Activated T-helper 1 cell treated with Interleukin-2 at 50 U/mL for 16 hours (primary cell): ENCODE measurements at places on chromosomes 11 and 22.
A peak's percentile ranks its signal among the peaks of the same experiment; 100 is the strongest.

GRCh38 chr11:108713076-108713790 is 48.4 kb downstream of the DDX10 start:
- no peak for DNase-seq

- DNase-seq = no peak
Measured at GRCh38 chr11:100777103-100777502, 90.0 kb downstream of the ARHGAP42 start.

GRCh38 chr11:34284156-34284555 is 73.7 kb downstream of the ABTB2 start:
- no peak for DNase-seq

DNA sequence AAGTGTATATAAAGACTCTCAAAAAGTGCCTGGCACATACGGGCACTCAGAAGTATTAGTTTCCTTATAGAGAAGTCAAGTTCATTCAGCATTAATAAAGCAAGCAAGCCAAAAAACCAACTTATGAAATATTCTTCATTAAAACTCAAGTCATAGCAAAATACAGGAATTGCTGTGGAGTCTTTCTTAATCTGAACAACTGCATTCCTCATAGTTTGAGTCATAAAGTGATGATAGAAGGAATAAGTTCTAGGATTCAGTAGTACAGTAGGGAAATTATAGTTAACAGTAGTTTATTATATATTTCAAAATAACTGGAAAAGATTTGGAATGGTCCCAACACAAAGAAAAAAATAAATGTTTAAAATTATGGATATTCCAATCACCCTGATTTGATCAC is 200.3 kb downstream of the C11orf91 start:
- DNase-seq = no peak

DNA sequence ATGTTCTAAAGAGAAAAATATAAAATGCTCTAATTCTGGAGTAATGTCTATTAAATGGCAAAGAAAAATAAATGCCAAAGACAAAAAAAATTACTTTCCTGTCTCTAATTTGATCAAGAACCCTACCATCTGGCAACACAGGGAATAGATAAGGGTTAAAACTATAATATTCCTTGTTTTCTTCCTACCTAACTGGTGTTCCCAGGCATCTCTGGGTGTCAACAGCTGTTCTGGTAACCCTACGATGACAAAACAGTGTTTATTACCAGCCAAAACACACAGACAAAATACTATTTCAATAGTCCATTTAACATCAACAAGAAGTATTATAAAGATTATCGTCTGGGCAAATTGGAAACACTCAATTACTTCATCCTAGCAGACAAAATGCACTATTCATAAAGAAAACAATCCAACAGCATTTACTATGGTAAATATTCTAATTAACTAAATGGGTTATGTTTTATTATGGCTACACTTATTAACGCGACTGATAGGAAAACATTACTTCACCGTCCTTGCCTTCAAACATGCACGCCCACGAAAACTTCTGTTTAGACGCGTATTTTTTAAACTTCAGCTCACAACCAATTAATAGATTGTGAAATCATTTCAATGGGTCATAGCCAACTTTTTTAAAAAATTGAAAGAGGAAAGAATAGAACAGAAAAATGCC is 50.6 kb downstream of the LGR4 start:
- no peak for DNase-seq

DNA sequence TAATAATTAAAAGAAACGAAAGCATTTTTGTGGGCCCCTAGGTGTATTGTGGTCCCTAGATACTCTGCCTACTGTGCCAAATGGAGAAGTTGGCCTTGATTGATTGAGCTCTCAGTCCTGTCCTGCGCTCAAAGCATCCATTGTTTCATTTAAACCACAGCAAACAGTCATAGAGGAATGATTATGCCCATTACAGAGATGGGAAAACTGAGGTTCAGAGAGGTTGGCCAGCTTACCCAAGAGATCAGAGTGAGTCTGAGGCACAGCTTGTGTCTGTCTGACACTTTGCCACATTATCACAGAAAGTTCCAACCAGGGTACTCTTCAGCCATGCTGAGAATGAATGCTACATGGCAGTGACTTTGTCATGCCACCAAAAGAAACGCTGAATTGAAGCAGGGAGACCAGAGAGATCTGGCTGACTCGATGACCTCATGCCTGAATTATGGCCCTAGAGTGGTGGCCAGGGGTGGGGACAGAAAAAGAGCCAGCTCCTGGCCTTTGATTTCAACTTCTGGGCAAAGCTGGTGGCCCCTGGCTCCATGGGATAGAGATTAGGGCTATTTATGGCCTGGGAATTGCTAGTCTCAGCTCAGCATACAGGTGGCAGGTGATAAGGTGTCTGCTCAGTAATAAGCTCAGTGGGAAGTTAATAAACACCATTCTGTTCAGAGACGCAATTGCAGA is 180.5 kb downstream of the MIAT start:
- no peak for DNase-seq

DNA sequence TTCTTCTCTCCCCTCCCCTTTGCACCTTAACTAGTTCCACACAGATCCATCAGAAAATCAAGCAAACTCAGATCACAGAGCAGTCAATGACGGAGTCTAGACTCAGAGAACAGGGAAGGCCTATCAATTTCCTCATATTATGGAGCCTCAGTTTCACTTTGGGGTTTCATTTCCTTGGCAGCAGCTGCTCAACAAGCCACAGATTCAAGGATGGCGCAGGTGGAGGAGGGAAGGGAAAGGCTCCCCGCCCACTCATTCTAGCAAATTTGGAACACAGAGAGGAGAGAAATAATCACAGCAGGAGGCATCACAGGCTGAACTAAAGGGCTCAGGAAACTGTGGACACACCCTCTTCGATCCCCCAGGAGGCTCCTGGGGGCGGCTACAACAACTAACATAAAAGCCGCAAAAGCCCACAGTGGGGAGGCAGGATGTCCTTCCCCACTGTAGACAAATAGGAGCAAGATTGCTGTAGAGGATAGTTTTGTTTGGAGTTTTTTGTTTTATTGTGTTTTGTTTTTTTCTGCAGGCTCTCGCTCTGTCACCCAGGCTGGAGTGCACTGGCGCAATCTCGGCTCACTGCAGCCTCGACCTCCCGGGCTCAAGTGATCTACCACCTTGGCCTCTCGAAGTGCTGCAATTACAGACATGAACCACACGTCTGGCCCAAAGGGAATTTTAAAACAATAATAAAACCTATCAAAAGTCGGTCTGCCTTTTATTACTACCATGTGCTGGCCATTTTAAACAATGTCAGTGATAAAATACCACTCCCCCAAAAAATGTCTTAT is 3.4 kb downstream of the PLAAT3 start:
- DNase-seq = no peak

DNA sequence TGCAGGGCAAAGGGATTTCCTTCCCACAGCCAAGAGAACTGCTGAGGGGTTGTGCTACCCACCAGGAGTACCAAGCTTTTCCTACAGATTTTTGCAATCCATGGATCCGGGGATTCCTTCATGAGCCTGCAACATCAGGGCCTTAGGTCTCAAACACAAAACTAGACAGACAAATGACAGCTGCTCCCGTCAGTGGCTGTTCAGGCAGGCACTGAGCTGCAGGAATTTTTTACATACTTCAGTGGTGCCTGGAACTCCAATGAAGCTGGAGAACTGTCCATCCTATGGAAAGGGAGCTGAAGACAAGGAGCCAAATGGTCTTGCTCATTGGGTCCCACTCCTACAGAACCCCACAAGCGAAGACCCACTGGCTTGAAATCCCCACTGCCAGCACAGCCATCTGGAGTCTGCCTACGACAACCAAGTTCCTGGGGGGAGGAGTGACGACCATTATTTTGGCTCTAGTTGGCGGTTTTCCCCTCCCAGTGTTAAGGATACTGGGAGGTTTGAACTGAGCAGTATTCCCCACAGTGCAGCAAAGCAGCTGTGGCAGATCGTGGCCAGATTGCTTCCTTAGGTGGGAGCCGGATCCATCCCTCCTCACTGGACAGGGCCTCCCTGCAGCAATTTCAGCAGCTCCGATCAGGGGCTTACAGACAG is 157.7 kb upstream of the TMEM45B start:
- DNase-seq = no peak

GRCh38 chr11:33716243-33716642 is 15.6 kb upstream of the C11orf91 start:
- no peak for DNase-seq

- no peak for DNase-seq
Measured at GRCh38 chr11:87180742-87181141, 143.0 kb downstream of the TMEM135 start.

GRCh38 chr22:41939981-41940831 is 6.7 kb downstream of the CENPM start:
- DNase-seq = peak; percentile 85

DNA sequence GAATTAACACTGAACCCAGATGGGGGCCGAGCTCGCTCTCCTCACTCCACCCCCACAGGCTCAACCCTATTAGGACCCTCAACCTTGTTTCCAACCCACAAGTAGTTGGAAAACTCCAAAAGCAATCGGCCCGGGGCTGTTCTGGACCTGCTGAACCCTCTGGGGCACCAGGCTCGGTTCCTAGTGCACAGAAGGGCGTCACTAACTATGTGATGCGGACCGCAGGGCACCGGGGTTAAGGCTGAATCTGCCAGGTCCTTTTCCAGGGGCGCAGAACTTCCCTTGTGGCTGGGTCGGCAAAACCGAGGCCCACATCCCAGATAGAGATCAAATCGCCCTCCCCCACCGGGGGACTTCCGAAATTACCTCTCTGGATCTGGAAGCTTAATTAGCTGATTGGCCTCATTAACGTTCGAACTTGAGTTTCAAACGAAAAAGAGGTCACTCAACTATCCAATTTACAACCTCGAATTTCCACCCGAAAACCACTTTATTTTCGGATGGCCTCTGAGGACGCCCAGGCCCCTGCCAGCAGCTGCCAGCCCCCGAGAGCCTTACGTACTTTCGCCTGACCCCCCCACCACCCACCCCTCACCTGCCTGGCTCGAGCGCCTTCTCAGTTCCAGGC is 1.7 kb downstream of the SHANK2 start:
- no peak for DNase-seq

DNA sequence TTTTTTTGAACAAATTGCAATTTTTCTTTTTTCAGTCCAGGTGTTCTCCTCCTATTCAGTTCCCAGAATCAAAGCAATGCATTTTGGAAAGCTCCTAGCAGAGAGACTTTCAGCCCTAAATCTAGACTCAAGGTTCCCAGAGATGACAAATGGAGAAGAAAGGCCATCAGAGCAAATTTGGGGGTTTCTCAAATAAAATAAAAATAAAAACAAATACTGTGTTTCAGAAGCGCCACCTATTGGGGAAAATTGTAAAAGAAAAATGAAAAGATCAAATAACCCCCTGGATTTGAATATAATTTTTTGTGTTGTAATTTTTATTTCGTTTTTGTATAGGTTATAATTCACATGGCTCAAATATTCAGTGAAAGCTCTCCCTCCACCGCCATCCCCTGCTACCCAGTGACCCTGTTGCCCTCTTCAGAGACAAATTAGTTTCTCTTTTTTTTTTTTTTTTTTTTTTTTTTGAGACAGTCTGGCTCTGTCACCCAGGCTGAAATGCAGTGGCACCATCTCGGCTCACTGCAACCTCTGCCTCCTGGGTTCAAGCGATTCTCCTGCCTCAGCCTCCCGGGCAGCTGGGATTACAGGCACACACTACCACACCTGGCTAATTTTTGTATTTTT is 6.2 kb upstream of the UBE4A start:
- DNase-seq = no peak

GRCh38 chr11:105935791-105936190 is 86.2 kb downstream of the MSANTD4 start:
- DNase-seq = no peak

- DNase-seq = no peak
Measured at GRCh38 chr11:33970984-33971466, 79.1 kb upstream of the LMO2 start.

DNA sequence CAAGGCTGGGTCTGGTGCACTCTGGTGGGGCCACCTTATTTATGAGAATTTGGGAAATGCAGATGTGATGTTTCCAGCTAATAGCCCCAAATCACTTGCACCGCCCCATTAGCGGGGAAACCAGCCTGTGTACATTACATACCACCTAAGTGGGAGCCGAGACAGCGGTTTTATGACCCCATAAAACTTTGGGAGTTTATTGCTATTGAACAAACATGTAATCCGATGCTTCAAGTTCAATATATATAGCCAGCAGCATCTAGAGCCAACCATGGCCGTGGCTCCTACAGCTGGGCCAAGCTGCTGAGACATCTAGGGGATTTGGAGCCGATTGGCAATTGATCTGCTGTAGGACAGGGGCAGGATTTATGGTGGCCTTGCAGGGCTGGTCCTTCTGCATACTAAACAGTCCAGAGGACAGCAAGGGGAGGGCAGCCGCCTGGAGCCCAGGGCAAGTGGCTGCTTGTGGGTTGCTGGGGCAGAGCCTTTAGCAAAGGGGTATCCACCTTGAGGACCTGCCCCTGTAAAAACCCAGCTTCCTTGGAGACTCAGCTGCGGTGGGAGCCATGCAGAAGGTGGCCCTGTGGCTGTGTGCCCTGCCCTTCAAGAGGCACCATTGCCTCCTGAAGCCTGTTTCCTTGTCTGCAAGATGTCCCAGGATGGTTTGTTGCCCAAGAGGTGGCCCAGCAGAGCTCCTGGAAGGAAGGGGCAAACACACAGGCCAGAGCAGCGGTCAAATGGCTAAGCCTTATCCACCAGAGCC is 47.9 kb upstream of the CCDC188 start:
- DNase-seq = no peak

- DNase-seq = no peak
Measured at GRCh38 chr11:85663080-85663752, 1.7 kb downstream of the CREBZF start.

- no peak for DNase-seq
Measured at GRCh38 chr22:45510376-45511232, 7.9 kb downstream of the FBLN1 start.

- DNase-seq = no peak
Measured at GRCh38 chr11:31641477-31642062, 132.0 kb downstream of the ELP4 start.

- no peak for DNase-seq
Measured at GRCh38 chr22:37045958-37046357, 5.6 kb upstream of the KCTD17 start.

DNA sequence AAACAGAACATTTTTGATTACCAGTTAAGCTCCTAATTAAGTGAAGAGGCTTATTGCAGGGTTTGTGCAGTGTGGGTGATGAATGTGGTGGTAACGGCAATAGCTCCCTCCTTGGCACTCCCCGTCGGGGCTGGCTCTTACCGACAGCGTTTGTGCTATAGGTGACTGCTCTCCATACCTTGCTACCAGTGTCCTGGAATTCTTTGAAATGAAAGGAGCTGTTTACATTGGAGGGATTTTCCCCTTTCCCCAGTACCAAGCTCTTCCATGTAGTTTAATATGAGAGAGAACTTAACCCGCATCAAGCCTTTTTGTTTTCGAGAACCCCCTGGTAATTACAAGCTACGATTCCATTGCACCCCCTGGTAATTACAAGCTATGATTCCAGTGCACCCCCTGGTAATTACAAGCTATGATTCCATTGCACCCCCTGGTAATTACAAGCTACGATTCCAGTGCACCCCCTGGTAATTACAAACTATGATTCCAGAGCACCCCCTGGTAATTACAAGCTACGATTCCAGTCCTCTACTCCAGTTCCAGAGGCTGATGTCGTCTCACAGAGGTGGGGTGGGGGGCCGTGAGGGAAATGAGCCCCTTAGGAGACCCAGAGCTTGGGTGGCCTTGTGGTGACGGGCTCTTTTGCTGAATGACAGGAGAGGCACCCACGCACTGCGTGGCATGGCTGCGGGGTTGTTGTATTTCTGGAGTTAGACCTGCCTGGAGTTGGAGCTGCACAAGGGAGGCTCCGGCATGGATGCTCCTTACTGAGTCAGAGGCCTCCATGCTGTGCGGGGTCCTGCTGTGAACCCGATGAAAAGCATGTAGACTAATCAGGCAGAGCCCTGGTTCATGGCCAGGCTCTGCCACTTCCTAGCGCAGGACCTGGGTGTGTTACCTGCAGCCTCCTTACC is 205.3 kb downstream of the TBC1D22A start:
- DNase-seq = no peak
